ENCODE measurements at places on chromosomes 12 and 14.
A peak's percentile ranks its signal among the peaks of the same experiment; 100 is the strongest.

GRCh38 chr12:131808744-131809371 is 19.3 kb upstream of the MMP17 start:
- peak; percentile 73 for DNase-seq

DNA sequence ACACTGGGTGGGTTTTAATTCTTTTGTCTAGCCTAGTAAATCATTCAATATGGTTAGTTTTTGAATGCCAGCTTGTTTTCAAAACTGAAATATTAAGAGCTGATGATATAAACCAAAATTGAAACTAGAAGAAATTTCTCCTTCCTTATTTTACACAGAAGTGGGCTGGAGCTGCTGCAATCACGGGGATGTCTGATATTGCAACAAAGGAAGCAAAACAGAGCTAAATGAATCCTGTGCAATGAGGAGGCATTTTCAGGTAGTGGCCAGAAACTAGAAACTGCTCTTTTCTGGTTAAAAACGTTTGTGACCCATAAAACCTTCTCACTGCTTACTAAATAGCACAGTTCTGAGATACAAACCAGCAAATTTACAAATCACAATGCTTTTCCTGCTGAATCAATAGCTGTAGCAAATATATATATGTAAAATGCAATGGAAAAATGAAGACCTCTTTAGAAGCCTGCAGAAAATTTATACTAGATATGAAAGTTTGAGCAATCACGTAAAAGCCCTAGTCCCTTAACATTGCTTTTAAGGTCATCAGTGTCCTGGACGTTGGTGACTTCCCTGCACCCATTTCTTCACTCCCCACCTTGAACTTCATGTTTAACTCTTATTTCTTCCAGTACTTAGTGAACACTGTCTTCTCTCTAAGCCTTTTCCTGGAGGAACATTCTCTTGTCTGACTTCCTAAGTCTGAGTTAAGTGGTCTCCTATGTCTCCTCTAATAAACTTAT is 15.9 kb upstream of the LRRK2 start:
- DNase-seq = peak; percentile 22

GRCh38 chr14:54329082-54329695 is 67.6 kb upstream of the CDKN3 start:
- DNase-seq = peak; percentile 54

DNA sequence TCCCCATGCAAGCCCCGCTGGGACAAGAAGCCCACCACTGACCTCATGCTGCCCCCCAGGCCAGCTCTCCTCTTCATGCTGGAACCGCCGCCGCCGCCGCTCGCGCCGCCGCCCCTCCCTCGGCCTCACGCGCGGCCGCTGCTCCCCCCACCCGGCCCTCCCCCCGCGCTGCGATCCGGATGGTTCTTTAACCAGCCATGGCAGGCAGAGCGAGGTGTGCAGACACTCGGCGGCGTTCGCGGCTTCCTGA is at the start of gene DCAF5:
Gene DCAF5, minus strand, starts transcription at position 218 of the 250 bp plus-strand sequence. Its CDS starts 141 bp downstream, at position 77.
- DNase-seq = peak; percentile 98

DNA sequence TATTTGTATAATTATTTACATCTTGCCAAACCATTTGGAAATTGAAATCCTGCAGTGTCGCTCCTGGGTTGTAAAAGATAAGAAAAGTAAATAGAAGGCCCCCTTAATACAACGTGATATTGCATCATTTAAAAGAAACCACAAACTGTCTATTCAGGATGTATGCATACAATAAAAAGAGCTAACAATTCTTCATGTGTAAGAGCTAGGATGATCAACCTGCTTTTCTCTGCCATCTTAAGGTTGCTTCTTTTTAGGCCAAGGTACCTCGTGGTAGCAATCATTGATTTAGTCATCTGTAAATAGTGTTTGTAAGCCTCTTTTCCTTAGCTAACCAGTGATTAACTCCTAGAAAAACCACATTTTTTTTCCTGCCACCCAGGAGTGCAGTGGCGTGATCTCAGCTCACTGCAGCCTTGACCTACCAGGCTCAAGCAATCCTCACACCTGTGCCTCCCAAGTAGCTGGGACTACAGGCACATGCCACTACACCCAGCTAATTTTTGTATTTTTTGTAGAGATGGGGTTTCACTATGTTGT is 3.3 kb upstream of the USP44 start:
- DNase-seq = peak; percentile 64
